ENCODE measurements at places on chromosomes 13 and 19.

GRCh38 chr13:112880221-112880641, 88.8 kb upstream of the MCF2L start:
- DNase-seq, result no peak

GRCh38 chr13:54029226-54029625, 1000.6 kb downstream of the OLFM4 start:
- DNase-seq, result no peak

DNA sequence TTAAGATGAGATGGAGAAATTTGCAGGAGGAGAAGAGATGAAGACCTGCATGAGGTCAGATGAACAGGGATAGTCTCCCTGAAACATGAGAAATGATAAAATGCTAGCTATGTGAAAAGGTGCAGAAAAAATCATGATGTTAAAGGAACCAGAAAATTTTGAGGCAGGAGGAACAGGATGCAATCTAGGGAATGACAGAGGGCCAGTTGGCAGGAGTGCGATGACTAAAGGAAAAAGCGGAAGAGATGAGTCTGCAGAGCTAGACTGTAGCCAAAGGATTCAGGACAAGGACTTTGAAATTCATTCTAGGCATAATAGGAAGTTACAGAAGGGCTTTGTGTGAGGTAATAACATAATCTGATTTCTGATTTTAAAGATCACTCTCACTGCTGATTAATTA, 77.9 kb downstream of the TRPC4 start:
- DNase-seq, result no peak

DNA sequence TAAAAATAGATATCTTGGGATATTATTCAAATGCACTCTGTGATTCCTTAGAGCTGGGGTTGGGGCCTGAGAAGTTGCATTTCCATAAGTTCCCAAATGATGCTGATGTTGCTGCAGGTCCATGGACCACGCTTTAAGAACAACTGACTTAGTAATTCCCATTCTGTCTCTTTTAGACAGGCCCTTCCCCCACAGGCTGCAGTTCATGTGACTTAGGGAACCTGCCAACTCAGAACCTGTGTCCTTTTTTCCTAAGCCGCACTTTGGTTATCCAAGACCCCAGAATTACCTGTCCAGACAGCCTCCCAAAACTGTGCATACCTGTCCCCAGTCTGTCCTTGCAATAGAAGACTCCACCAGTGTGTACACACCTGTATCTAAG, 1.7 kb upstream of the ITGBL1 start:
- no peak for DNase-seq

GRCh38 chr13:31875134-31875533, 135.8 kb downstream of the RXFP2 start:
- DNase-seq, result no peak

GRCh38 chr13:39196965-39197646, 158.8 kb downstream of the NHLRC3 start:
- DNase-seq, result no peak

DNA sequence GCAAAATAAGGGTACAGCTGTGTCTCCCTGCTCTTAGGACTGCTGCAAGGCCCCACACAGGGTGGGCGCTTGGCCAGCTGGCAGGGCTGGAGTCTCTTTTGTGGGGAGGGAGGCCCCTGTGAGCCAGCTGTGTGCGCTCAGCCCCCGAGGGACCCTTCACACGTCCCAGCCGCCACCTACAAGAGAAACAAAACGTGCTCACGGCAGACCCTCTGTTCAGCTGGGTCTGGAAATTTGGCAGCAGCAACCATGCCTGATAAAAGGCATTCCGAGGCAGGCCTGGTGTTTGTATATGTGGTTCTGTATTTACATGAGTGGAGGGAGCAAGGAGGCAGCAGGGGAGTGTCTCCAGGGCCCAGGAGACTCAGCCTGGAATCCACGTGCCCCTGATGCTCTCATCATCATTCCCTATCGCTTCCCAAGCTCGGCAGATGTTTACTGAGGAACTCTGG, 49.7 kb downstream of the CRTC1 start:
- DNase-seq, result no peak

- no peak for DNase-seq
Measured at GRCh38 chr19:2353887-2354592, 6.0 kb upstream of the TMPRSS9 start.

DNA sequence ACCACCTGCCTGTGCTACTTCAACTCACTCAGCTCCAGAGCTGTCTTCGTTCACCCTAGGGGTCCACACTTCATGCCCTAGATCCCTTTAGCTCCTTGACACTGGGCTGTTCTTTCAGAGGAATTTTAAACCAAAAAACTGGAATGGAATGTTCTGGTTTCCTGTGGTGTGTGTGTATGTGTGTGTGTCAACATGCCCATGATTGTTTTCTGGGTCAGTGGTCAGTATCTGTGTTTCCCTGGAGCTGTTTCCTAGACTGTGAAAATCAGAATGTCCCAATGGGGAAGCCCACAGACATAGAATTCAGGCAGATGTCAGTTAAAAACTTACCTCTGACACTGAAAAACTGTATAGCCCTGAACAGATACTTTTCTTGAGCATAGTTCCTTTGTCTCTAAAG, 1.3 kb downstream of the PMIS2 start:
- no peak for DNase-seq

DNA sequence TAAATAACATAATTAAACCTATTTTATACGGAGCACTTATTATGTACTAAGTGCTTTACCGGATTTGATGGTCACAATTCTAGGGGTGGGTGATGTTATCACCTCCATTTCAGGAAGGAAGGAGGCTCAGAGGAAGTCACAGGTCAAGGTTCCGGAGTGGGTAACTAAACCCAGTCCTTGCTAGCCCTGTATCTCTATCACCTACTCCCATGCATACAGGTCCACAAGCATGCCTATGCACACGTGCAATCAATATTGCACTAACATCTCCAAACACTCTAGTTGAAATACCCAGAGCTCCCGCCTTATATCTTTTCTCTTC, 17.8 kb upstream of the FOSB start:
- no peak for DNase-seq

DNA sequence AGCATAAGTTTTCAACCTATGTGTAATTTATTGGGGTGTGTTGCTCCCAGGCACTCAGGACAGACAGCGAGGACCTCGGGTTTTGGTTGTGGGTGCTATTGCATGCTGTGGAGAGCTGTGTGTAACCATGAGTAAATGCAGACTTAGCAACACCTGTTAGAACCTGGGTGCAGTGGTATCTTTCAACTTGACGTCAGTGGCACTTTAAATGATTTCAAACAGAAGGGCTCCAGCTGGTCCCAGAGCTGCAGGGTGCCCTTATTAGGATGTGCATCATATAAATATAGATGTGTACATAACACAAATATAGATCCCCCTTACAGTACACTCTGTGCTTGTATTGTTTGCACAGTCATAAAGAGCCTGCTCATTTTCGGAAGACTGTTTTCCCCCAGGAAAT, 228.3 kb upstream of the IRS2 start:
- DNase-seq, result no peak

GRCh38 chr13:99834246-99834645, 137.3 kb downstream of the ZIC5 start:
- DNase-seq, result no peak
